ENCODE measurements at places on chromosomes 4 and X.

DNA sequence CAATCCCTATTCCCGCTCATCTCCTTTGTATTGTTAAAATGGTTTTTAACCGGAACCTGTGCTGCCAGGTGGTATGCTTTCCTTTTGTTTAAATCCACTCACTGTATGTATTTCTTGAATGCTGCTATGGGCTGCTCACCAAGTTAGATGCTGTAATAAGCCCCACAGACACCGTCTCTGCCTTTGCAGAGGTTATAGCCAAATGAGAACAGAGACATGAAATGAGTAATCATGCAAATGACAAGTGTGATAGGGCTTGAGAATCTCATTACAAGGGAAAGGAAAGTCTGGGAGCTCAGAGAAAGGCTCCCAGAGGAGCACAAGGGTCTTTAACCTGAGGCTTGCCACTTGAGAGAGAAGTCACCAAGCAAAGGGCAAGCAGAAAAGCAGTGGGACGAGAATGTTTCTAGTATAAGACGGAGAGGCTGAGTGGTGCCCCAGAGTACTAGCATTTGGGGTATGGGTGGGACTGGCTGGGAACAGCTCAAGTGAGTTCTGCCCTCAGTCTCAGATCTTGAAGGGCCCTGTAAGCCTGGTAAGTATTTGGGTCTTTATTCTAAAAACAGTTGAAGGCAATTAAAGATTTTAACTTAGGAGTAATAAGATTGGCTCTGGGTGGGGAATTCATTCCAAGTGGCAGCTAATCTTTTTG is 110.8 kb upstream of the H2AZ1 start:
- no peak for DNase-seq

- DNase-seq = no peak
Observed at GRCh38 chr4:106048250-106048971, 153.1 kb downstream of the NPNT start.

GRCh38 chr4:87677731-87678130 is 27.7 kb downstream of the DMP1 start:
- no peak for DNase-seq

GRCh38 chr4:128832243-128832625 is 22.7 kb downstream of the JADE1 start:
- no peak for DNase-seq

DNA sequence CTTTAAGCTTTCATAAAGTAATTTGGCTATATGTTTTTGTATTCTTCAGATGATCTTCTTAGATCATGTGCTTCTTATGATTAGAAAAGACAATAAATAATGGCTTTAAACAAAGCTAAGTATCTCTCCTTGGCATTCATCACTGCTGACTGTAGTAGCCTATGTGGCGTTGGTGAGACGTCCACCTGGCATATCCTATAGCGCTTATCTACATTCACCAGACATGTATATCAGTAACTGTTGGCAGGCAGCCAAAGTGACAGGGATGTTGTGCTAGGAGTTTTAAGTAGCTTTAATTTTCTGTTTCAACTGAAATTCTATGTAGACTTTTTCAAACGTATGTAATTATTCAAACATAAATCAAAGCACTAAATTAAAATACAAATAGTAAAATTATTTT is 276.4 kb downstream of the IL15 start:
- no peak for DNase-seq

DNA sequence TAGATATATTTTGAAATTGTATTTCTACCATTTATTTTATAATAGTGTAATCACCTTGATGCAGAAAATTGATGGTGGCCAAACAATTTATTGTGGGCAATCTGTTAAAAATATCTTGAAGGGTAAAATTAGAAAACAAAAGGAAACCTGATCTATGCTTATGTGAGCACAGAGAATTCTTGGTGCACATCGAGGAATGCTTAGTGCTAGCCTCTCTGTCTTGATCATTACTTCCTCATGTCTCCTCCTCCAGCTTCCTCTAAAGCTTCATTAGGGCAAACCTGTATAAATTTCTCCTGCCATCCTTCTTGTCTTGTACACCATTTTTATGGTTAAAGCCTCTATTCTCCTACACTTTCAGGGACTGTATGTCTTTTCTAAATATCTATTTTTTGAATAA is 725.8 kb downstream of the RAPGEF2 start:
- DNase-seq = no peak

DNA sequence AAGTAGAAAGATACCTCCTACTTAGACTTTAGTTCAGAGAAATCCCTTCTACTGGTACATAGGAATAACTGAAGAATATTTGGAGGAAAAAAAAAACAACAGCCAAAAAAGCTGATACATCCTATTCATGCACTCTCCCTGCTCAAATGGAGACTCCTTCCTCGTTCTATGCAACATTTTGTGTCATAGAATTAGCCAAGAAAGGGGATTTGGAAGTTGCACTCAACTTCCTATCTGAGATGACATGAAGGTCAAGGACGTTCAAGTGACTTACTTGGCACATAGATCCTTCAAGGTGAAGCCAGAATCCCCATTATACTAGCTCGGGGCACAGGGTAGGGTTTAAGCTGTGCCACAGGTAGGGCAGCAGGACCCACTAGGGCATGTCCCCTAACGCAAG is 56.2 kb upstream of the S100G start:
- DNase-seq = no peak
